NCI-H524 treated with DMSO at 0.1 percent for 48 hours (cell line): ENCODE measurements at places on chromosomes 12 and 14.
A peak's percentile ranks its signal among the peaks of the same experiment; 100 is the strongest.

- no peak for DNase-seq
Observed at GRCh38 chr12:19482036-19482435, 42.7 kb downstream of the AEBP2 start.

DNA sequence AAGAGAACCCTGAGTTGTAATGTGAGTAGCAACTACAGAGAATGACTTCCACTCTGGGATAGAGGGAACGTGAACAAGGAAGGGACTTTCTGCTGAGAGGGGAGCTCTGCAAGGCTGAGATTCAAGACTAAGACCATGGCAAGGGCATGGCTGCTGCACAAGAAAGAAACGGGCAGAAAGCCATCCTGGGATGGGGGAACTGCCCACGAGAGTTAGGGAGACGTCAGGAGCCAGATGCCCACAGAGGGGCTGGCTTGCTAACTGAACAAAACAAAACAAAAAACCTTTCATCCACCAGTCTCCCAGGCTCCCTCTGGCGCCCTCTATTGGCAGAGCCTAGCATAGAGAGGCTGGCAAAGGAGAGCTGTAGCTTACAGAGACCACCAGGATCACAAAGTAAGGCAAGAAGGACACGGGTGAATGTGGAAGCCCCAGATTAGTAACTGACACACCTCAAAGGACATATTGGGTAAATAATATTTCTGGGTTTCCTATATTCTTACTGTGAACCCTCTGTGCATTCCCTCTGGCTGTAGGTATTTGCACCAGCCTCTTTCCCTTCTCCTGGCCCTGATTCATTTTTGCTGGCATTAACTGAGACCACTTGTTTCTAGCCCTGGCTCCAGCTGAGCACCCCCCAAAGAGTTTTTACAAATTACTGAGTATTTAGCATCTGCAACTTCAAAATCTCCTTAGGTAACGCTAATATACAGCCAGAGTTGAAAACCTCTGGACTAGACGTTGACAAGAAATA, 338.3 kb downstream of the EMP1 start:
- peak; percentile 0 for DNase-seq

DNA sequence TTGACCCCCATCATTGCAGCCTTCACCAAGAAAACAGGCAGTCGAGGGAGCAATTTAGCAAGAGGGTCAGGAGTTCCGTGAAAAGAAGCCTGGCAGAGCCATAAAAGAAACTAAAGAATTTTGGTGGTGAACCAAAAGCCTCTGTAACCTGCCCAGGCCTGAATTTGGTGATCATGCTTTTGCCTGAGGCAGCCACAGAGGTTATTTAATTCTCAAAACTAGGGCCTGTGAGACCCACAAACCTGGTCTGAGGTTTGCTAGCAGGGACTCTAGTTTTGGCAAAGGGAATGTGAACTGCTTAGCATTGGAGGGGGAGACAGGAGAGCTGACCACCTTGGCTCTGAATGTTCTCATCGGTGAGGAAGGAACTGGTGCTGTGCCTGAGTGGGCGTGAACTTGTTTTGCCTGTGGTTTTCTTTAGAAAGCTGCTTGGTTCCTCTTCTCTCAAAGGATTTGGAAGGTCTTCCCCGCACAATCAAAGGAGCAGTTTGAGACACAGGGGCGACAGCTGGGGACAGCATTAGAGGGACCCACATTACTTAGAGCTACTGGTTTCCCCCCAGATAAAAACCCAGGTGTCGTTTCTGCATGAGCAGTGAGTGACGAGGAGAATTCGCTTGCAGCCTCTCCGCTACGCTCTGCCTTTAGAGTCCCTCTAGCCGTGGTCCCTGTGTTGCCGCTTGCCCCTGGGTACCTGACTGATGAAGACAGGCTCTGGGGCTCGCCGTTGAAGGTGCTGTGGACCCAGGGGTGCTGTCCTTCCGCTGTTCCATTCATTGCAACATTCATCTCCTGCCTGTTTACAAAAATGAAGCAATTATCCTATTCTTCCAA, 12.6 kb upstream of the WNT5B start:
- no peak for DNase-seq

- DNase-seq, result no peak
Observed at GRCh38 chr12:132111654-132112304, 32.3 kb downstream of the DDX51 start.

- DNase-seq, result no peak
Observed at GRCh38 chr12:92481066-92481465, 221.7 kb upstream of the PLEKHG7 start.
